ENCODE measurements at places on chromosomes 4 and X.

- DNase-seq = no peak
Measured at GRCh38 chr4:929096-929765, 2.9 kb downstream of the GAK start.

DNA sequence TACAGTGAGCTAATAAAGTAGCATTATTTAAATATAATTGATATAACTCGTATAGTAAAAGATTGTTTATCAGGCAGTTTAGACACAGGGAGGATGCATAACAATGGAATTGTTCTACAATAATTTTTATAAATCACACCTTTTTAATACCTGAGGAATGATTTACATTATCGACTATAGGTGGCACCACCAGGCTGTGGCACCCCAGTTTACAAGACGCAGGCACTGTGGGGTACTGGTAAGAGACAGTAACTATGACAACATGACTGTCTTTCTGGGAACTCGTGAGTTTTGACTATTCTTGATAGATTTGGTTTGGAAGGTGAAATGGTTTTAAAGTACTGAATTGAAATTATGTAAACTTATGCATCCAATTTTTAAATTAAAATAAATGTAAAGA, 27.1 kb upstream of the STBD1 start:
- no peak for DNase-seq

GRCh38 chr4:147772056-147772455, 40.2 kb downstream of the ARHGAP10 start:
- no peak for DNase-seq

DNA sequence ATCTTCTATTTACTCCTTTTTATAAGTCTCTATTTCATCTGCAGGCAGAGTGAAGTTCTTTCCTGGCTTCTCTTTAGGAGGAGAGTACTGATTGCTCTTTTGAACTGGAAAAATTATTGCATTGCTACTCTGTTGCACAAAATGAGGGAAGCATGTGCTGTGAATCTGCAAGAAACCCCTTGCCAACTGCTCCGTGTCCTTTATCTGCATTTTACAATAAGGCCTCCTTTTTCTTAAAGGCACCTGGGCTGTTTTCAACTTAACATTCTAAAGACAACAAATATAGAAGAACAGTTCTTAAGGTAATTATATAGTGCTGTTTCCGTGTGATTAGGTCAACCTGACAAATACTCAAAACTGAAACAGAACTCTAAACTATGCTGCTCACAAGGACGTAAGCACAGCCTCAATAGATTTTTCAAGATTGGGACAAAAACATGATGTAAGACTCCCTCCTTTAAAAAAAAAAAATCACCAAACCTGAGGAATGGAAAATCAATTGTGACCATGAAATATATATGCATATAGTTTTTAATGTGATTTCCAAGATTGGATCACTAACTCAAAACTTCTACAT, 716.6 kb upstream of the INTU start:
- DNase-seq = no peak

- DNase-seq = no peak
Measured at GRCh38 chr4:154958621-154959358, 177.7 kb downstream of the RBM46 start.

DNA sequence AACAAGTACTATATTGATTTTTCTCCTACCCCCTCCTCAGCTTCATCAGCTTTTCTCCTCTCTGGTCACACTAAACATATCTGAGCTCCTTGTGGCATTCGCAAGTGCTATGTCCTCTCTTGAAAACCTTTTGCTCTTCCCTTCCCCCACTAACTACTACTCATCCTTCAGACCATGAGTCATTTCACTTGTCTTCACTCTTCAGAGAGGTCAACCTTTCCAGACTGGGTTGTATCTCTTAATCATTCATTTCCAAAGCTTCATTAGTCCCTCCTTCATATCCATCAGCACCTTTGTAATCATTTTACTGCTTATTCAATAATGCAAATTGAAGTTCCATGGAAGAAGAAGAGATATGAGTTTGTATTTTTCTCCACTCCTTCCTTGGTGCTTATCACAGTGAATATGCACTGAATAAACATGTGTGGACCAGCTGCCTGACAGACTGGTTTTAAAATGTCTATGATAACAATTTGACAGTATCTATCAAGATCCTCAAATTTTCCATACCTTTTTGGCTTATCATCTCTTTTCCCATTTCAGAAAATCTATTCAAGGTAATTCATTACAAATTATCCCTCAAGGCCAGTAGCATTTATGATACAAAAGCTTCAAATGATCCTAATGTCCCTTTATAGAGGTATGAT, 28.4 kb downstream of the DDX60L start:
- no peak for DNase-seq

- no peak for DNase-seq
Measured at GRCh38 chrX:2463973-2464676, 36.7 kb downstream of the DHRSX start.

DNA sequence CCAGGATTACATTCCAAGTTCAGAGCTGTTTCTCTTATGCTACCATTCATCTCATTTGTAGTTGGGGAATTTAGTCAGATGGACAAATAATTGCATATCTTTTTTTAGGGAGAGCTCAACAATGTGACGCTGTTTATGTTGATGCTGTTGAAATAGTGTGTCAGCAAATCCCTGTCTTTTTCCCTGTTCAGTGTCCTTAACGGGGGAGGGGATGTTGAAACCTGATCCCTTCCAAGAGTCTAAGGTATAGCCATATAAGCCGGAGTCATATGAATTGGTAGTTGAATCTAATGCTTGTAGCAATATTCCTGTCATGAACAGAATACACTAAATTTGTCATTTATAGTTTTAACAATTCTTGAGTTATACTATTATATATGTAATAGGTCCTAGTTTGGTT, 293.5 kb upstream of the FAT1 start:
- no peak for DNase-seq

DNA sequence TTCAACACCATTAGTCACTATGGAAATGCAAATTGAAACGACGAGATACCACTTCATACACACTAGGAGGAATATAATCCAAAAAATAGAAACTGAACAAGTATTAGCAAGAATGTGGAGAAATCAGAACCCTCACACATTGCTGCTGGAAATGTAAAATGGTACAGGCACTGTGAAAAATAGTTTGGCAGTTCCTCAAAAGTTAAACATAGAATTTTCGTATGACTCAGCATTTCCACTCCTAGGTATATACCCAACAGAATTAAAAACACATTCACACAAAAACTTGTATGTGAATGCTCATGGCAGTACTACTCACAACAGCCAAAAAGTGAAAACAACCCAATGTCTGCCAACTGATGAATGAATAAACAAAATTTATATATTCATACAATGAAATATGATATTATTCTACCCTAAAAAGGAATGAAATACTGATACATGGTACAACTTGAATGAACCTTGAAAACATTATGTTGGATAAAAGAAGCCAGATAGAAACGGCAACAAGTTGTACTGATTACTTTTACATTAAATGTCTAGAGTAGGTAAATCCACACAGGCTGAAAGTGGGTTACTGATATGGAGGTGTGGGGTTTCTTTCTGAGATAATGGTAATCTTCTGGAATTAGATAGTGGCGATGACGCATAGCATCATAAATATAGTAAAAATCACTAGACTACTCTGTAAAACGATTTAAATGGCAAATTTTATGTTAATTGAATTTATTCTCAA, 22.3 kb downstream of the TEC start:
- peak; percentile 57 for DNase-seq

DNA sequence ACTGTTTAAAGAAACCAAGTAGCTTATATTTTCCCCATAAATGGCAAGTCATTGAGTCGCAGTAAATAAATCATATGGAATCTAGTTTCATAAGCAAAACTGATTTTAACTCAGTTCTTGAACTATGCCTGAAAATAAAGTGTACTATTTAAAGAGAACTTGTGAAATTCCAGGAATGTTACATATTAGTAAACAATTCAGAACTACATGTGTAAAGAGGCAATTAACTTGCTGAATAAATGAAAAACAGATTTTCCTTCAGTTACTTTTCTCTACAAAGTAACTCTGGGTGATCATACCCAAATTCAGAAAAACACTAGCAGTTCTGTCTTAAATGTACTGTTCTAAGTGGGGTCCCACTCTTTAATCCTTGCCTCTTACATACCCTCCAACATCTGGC, 236.1 kb upstream of the EDNRA start:
- DNase-seq = no peak

- DNase-seq = no peak
Measured at GRCh38 chrX:110258552-110258951, 59.3 kb downstream of the AMMECR1 start.

GRCh38 chr4:96097693-96098092, 257.8 kb downstream of the PDHA2 start:
- no peak for DNase-seq

- no peak for DNase-seq
Measured at GRCh38 chrX:139844884-139845283, 88.0 kb downstream of the ATP11C start.

- no peak for DNase-seq
Measured at GRCh38 chr4:31086756-31087330, 366.7 kb downstream of the PCDH7 start.

DNA sequence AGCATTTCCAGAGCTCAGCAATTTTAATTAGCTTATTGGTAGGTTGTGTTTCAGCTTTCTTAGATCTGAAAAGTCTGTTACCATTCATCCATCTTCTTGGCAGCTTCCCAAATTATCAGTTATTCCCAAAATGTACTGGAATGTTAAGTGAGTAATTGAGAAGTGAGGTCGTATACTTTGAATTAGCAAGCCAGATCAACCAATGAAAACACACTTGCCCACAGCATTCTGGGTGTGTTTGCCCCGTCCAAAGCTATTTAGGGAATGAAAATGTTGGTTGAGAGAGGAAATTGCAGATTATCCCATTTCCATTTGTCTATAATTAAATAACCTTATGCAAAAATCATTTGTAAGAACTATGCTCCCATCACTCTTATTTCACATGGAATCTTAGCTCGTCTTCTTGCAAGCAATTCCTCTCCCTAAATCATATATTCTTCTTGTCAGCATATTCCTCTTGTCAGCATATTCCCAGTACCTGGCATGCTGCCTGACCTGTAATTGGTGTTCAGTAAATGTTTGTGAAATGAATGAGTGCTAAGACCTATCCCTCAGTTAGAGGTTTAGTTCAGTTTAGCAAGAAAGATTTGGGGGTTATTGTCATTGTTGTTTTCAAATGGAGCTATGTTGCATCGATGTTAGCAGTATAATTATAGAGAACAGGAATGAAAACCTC, 23.3 kb upstream of the ANTXR2 start:
- DNase-seq = no peak

GRCh38 chr4:2809610-2810180, 16.8 kb downstream of the SH3BP2 start:
- DNase-seq = no peak

- no peak for DNase-seq
Measured at GRCh38 chr4:143742834-143743233, 42.4 kb upstream of the FREM3 start.

GRCh38 chr4:86358257-86358656, 1.6 kb downstream of the MAPK10 start:
- DNase-seq = no peak

- DNase-seq = no peak
Measured at GRCh38 chrX:79325263-79325958, 41.7 kb downstream of the ITM2A start.

GRCh38 chrX:106341823-106342222, 173.7 kb downstream of the PWWP3B start:
- no peak for DNase-seq

DNA sequence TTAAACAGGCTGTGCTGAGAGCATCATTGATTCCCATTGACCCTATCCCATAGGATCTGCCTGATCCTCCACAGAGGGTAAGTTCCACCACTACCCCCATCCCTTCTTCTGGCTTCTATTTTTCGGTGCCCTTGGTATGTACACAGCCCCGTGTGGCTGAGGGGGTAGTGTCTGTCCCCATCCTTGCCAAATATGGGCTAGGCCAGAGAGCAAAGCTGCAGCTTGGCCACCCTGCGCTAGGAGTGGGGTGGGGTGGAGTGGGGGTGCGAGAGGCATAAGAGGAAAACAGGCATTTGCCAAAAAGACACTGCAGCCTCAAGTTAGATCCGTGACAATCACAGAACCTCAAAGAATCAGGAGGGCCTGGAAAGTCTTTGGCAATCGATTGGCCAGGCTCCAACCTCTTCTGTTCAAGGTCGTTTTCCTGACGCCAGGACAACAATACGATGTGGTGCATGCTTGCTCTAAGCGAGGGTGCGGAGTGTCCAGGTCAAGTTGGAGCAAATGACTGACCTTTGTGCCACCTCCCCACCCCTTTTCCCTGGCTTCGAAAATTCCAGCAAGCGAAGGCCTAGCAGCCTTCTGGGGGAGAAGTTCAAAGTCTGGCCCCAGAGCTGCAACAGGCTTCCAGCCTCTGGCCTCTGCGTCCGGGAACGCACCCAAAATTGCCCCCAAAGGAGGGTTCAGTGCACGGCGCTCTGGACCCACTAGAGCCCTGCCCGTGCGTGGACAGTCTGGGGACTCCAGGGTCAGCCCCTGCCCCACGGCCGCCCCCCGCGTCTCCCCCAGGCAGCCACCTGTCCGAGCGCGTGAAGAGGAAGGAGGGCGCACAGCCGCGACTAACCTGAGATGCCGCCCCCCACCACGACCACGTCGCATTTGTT, 598 bp downstream of the MAOB start:
- no peak for DNase-seq

DNA sequence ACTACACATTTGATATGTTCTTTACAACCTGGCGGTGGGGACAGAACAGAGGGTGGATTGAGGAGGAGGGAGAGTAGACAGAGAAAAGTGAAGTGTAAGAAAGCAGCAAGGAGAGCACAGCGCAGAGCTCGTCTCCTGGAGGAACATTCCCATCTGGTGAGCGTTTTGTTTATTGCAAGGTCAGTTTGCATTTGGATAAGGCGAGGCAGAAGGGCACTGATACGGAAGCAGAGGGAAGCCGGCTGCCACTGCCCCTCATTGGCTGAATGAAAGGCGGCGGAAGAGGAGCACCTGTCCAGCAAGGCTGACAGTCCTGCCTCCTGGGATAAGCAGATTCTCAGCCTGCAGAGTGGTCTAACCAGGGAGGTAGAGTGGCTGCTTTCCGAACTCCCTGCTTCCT, 83.2 kb downstream of the GPR143 start:
- DNase-seq = no peak

DNA sequence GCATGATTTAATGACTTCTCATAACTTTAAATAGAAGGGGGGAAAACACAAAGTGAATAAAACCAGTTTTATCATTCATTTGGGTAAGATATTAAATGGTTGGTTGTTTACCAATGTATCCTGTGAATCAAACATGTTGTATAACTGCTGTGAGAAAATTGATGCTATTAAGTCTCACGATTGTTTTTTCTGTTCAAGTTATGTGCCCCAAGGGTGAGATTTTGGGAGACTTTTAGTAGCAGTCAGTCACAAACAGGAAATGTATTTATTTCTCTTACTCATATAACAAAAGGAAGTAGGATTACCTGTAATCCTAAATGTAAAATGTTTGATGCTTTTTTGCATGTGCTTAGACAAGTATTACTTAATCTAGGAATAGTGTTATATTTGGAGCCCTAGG, 39.2 kb downstream of the MTHFD2L start:
- DNase-seq = no peak

- no peak for DNase-seq
Measured at GRCh38 chr4:16006771-16007446, 43.9 kb upstream of the FGFBP2 start.

DNA sequence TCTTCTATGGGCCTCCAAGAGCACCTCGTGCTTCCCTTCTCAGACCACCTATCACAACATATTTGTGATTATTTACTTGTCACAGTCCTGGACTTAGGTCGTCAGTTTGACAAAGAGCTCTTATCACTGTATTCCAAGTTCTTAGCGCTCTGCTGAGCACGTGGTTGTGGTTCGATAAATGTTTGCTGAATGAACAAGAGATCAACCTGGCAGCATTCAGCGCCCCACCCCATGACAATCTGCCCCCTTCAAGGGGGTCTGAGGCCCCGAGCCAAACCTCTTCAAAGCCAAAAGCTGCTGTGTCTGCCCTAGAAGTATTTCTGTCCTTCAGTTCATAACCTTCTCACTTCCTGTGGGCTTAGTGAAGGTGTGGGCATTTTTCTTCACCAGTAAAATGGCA, 15.0 kb downstream of the RPS4X start:
- DNase-seq = no peak

Measured in KG1 (cell line).